ENCODE measurements at places on chromosomes 16 and 17.

DNA sequence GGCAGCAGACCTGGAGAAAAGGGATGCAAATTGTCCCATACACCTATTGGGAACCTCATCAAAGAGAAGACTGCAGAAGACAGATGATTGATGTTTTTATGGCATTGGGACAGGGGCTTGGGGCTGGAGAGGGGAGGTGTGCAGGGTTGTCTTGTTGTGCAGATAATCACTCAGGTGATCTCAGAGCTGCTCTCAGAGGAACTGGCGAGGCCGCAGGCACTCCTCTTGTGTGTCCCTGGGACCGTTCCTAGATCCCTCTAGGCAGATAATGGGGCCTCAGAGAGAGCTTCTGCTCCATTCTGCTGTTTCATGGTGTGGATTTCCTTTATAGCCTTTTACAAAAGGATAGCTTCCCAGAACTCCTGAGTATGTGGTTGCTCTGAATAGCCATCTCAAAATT, 1.6 kb downstream of the RNF213 start:
- no peak for DNase-seq

- no peak for DNase-seq
Measured at GRCh38 chr16:61831351-61831917, 204.8 kb downstream of the CDH8 start.

- no peak for DNase-seq
Measured at GRCh38 chr17:9937901-9938300, 32.8 kb upstream of the RCVRN start.

- DNase-seq: no peak
Measured at GRCh38 chr16:28874406-28874805, 3.9 kb upstream of the ATP2A1 start.

- no peak for DNase-seq
Measured at GRCh38 chr16:65846210-65846602, 520.3 kb upstream of the CDH5 start.

DNA sequence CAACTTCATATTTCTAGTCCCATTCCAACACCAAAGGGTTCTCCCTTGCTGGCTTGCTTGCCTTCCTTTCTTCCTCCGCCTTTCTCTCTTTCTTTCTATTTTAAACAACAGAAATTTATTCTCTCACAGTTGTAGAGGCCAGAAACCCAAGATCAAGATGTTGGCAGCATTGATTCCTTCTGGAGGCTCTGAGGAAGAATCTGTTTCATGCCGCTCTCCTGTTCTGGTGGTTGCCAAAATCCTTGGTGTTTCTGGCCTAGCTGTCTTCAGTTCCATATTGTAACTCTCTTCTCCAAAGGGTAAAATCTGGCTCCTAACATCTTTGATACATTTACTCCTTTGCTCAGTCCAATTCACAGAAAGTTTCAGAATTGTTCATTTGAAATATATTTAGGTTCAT, 3.0 kb upstream of the ANKRD40CL start:
- no peak for DNase-seq
